ENCODE measurements at places on chromosomes 6 and 20.
A peak's percentile ranks its signal among the peaks of the same experiment; 100 is the strongest.

DNA sequence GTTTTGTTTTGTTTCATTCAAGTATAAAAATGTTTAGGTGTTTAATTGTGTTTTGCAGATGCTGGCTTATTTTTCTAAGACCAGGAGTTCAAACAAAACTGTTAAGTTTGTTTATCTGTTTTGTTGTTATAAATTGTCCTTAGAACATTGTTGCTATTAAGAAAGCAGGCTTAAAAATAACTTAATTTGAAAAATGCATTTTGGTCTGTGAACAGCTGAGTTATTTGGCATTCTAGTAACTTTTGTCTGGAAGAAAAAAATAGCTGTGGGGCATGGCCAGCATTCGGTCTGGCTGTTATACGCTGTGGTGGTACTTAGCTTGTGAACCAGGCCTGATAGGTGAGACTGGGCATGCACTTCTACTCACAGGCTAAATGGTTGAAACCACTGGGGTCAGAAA, 37.8 kb downstream of the SLX4IP start:
- no peaks in the 10 kb centered on the region for H3K27me3 ChIP-seq
- H3K27ac ChIP-seq, result no peak overlapping the region
- DNase-seq, result no peak
- H3K36me3 ChIP-seq, result no peaks in the 10 kb centered on the region
- H3K4me1 ChIP-seq, result no peaks in the 10 kb centered on the region

- no peaks in the 10 kb centered on the region for H3K36me3 ChIP-seq
- peaks cover 65% of the 10 kb centered on the region for H3K27me3 ChIP-seq
- peak overlapping the region; percentile 26 for H3K4me3 ChIP-seq
- peaks cover 9% of the 10 kb centered on the region for H3K4me1 ChIP-seq
- no peak overlapping the region for H3K27ac ChIP-seq
These were observed 10.4 kb downstream of the TRIM31 start for GRCh38 chr6:30102414-30102969.

DNA sequence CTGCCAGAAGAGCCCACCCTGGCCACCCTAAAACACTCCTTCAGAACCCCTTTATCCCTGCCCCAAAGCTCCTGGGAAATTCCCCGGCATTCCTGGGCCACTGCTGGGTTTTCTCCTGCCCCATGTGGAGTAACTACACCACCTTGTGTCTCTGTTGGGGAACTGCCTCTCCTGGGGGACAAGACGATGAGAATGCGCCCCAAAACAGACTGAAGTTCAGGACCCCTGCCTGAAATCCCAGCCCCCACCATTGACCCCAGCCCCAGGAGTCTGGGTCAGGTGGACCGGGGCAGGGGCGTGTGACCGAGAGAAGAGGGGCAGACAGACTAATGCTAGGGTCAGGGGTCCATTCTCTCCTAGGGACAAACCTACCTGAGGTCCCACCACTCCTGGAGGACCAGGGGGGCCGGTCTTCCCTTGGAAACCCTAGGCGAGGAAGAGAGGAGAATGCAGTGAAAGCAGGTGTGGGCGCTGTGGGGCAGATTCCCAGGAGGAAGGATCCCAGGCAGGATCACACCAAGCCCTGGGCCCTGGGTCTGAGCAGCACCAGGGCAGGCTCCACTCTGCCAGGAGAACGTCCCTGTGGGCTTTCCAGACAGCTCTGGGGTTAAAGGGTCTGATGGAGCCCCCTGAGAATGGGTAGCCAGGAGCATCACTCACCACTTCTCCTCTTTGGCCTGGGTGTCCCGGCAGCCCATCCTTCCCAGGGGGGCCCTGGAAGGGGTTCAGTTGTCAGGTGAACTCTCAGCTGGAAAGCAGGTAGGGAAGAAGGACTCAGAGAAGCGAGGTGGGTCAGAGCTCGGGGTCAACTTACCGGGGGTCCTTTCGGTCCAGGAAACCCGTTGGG, 19.4 kb downstream of the COL11A2 start:
- no peak overlapping the region for H3K27ac ChIP-seq
- DNase-seq, result no peak
- no peaks in the 10 kb centered on the region for H3K27me3 ChIP-seq
- H3K4me1 ChIP-seq, result no peaks in the 10 kb centered on the region
- no peak overlapping the region for H3K4me3 ChIP-seq

DNA sequence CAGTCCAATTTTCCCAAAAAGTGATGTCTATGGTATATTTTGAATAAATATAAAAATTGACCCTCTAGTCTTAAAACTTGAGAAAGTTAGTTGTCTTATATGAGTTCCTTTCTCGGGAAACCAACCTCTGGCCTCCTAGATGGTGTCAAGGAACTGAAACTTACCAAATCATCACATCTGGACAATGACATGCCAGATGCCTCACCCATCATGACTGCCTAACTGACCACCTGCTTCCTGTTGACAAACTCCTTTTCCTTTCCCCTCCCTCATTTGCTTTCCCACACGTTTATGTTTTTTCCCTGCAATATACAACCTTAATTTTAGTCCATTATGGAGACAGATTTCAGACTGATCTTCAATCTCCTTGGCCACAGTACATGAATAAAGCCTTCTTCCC, 731.0 kb downstream of the EPHA7 start:
- no peak overlapping the region for H3K4me3 ChIP-seq
- DNase-seq, result no peak
- no peaks in the 10 kb centered on the region for H3K4me1 ChIP-seq
- H3K27me3 ChIP-seq, result no peaks in the 10 kb centered on the region

DNA sequence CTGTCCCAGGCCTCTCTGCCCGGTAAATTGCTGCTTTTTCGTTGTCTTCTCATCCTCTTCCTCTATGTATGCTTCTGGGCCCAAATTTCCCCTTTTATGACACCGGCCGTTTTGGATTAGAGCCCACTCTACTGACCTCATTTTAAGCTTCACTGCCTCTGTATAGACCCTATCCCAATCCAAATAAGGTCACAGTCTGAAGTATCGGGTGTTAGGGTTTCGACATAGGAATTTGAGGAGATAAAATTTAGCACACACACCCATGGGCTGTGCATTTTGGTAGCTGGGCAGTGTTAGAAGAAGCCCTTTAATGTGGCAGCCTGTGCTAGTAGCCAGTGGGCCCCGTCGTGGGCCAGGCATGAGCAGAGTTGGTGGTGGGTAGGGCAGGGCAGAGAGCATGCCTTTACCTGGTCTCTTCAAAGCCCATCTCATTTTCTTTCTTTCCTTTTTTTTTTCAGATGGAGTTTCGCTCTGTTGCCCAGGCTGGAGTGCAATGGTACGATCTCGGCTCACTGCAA, 27.9 kb upstream of the EZR start:
- H3K27ac ChIP-seq, result no peak overlapping the region
- H3K36me3 ChIP-seq, result no peaks in the 10 kb centered on the region
- DNase-seq, result no peak
- H3K27me3 ChIP-seq, result no peaks in the 10 kb centered on the region
- no peak overlapping the region for H3K4me3 ChIP-seq

GRCh38 chr6:154403788-154404187, 47.2 kb upstream of the IPCEF1 start:
- H3K4me3 ChIP-seq, result no peak overlapping the region
- no peaks in the 10 kb centered on the region for H3K27me3 ChIP-seq
- no peaks in the 10 kb centered on the region for H3K4me1 ChIP-seq
- H3K27ac ChIP-seq, result no peak overlapping the region
- DNase-seq, result no peak

All from H1 (cell line).